GM23338 (cell line): ENCODE measurements at places on chromosomes 7 and 10.
A peak's percentile ranks its signal among the peaks of the same experiment; 100 is the strongest.

DNA sequence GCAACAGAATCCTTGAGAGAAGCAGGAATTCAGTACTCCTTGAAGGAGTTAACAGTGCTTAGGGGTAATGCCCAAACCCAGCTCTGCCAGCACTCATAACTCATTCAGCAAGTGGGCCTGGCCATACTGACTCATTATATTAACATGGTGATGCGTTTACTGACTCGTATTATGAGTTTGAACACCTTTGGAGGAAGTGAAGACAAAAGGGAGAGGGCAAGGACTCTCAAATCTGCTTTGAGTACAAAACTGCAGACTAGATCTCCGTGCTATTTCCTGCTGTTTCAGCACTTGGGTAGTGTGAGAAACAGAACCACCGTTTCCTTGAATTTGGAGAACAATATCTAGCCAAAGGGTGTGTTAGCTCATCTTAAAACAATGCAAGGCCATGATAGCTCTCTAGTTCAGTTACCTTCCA lies 30.8 kb downstream of the SLC16A9 start:
- H3K27me3 ChIP-seq: no peaks in the 10 kb centered on the region
- H3K36me3 ChIP-seq: no peaks in the 10 kb centered on the region
- H3K4me3 ChIP-seq: no peak overlapping the region
- DNase-seq: no peak
- no peak overlapping the region for H3K27ac ChIP-seq

- H3K4me3 ChIP-seq: no peak overlapping the region
- H3K27me3 ChIP-seq: no peaks in the 10 kb centered on the region
- DNase-seq: peak; percentile 84
Observed at GRCh38 chr7:16657656-16658279, 11.8 kb downstream of the BZW2 start.

- peaks cover 4% of the 10 kb centered on the region; the same call in 1 of the 2 replicates for H3K4me1 ChIP-seq
- H3K27me3 ChIP-seq: no peaks in the 10 kb centered on the region
- no peaks in the 10 kb centered on the region; the same call in 1 of the 2 replicates for H3K36me3 ChIP-seq
Observed at GRCh38 chr7:124276005-124276622, 243.2 kb upstream of the TMEM229A start.

GRCh38 chr7:34260279-34260678 lies 354.9 kb downstream of the BMPER start:
- no peaks in the 10 kb centered on the region for H3K27me3 ChIP-seq
- no peaks in the 10 kb centered on the region for H3K36me3 ChIP-seq
- H3K4me3 ChIP-seq: no peak overlapping the region

DNA sequence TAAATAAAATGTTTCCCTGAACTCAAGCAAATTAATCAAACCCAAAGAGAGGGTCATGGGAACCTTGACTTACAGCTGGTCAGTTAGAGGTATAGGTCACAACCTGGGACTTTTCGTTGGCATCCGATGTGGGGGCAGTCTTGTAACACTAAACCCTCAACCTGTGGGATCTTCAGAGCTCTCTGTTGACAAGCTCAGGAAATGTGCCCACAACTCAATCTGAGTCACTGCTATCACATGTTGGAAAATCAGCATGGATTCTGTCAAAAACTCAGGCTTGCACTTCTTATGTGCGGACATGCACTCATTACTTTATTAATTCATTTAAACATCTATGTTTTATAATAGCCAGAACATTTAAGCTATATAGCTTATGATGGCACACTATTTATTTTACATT lies 424.6 kb upstream of the SORCS1 start:
- no peaks in the 10 kb centered on the region for H3K27me3 ChIP-seq
- H3K36me3 ChIP-seq: 0 out of 2 replicates have a peak, but pooled peaks cover 4% of the 10 kb centered on the region

- 0 out of 2 replicates have a peak, but pooled peaks cover 4% of the 10 kb centered on the region for H3K4me1 ChIP-seq
- no peaks in the 10 kb centered on the region for H3K36me3 ChIP-seq
- peak overlapping the region; percentile 46 for H3K4me3 ChIP-seq
- no peak overlapping the region for H3K27ac ChIP-seq
- no peak for DNase-seq
Observed at GRCh38 chr7:39855325-39855674, 94.8 kb upstream of the CDK13 start.

GRCh38 chr7:99459087-99459486 lies 6.9 kb downstream of the ATP5MF start:
- H3K4me3 ChIP-seq: no peak overlapping the region
- H3K27ac ChIP-seq: no peak overlapping the region
- no peaks in the 10 kb centered on the region for H3K27me3 ChIP-seq
- peak; percentile 82 for DNase-seq

DNA sequence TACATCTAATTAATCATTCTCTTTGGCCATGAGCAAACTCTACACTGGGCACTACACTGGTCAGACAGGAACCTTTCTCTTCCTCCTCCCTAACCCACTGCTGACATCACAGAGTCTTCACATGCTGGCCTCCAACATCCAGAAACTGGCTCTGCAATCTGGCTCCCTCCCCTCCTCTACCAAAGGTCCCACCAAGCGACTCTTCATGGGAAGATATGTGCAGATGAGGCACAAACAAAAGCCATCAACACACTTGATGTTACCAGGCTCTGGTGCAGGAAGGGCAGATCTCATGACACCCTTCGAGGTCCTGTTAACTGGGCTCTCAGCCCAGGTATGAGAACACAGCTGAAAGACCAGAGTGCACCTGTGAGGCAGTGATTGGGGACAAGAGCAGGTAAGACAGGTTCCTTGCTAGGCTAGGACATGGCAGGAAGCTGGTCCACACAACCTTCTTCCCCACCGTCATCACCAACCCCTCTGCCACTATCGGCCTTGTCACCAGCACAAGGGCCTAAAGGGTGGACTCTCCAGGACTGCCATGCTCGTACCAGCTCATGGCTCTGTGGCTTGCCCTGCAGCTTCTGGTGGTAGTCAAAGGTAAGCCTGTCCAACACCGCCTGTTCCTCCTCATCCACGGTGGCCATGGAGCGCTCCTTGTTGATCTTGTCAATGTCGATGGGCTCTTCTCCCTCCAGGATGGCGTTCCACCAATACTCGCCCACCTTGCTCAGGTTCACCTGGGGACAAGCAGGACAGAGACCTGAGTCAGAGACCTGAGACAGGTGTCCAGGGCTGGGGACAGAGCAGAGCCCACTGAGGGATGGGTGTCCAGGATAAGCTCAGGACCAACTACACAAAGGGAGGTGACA lies 66.6 kb upstream of the CAMK2B start:
- H3K36me3 ChIP-seq: no peaks in the 10 kb centered on the region; the same call in 1 of the 2 replicates
- no peaks in the 10 kb centered on the region for H3K27me3 ChIP-seq

DNA sequence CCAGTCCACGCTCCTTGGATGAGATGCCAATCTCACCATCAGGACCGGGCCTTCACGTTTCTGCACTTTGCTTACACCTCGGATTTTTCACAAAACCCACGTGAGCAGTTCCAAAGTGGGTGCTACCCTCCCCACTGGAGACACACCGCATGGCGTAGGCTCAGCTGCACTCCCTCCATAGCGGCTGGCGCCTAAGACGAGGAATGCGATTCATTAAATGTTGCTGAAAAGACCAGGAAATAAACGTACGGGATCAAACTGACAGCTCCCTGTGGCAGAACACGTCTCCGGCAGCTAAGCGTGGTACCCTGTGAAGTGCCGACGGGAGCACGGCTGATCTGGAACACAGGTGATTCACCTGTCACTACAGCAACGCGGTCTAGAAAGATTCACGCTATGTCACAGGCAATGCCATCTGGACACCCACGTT lies 209.0 kb downstream of the DIP2C start:
- no peak overlapping the region for H3K27ac ChIP-seq
- no peak overlapping the region for H3K4me3 ChIP-seq
- no peak for DNase-seq
- H3K36me3 ChIP-seq: no peaks in the 10 kb centered on the region
- H3K4me1 ChIP-seq: no peaks in the 10 kb centered on the region

DNA sequence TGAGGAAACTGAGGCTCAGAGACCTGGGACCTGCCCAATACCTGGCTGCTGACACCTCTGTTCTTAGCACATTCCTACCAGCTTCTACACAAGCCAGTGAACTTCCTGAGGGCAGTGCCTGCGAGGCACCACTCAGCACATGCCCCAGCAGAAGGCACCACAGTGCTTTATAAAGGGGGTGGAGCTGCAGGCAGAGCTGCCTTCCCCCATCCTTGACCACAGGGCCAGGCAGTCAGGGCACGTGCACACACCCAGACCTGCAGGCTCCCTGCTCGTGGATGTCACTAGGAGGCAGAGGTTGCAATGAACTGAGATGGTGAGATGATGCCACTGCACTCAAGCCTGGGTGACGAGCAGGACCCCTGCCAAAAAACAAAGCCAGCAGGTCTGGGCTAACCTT lies 39.2 kb upstream of the TUBB8 start:
- no peaks in the 10 kb centered on the region for H3K4me1 ChIP-seq
- H3K4me3 ChIP-seq: no peak overlapping the region
- no peaks in the 10 kb centered on the region for H3K36me3 ChIP-seq
- no peak for DNase-seq
- no peak overlapping the region for H3K27ac ChIP-seq
- no peaks in the 10 kb centered on the region for H3K27me3 ChIP-seq

DNA sequence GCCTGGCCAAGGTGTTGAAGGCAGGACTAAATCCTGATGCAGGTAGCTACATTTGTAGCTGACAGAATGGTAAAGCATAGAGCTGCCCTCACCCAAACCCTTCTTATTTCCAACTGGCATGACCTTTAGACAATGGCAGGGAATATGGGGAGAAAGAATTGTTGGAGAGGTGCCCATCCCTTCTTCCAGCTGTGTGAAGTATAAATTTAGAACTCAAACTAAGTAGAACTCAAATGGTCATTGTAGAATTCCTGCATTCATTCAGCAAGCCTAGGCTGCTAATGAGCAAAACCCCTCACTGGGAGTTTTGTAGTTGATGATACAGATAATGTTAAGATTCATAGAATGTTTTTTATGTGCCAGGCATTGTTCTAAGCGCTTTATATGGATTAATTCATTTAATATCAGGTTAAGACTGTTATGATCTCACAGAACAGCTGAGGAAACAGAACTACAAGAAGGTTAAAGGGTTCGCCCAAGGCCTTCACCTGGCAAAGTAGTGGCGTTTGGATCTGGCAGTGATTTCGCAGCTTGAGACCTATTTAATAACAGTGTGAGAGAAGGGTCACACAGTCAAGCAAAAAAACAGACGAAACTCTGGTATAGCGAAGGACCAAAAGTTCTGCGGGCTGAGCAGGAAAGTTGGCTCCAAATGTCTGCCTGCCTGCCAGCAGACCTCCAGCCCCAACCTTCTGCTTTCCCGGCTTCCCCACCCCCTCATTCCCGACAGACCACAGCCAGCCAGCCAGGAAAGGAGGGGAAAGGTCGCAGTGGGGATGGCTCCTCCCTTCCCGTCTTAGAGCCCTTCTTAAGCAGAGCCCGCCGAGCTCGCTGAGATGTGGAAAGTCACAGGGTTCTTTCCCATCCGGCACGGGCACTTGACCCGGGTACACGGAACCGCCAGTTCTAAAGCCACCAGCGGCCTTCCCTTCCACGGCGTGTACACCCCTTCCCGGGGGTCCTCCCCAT lies 1.6 kb upstream of the HILPDA start:
- no peaks in the 10 kb centered on the region for H3K36me3 ChIP-seq
- DNase-seq: peak; percentile 91
- H3K4me1 ChIP-seq: peaks cover 38% of the 10 kb centered on the region
- H3K4me3 ChIP-seq: peak overlapping the region; percentile 99

DNA sequence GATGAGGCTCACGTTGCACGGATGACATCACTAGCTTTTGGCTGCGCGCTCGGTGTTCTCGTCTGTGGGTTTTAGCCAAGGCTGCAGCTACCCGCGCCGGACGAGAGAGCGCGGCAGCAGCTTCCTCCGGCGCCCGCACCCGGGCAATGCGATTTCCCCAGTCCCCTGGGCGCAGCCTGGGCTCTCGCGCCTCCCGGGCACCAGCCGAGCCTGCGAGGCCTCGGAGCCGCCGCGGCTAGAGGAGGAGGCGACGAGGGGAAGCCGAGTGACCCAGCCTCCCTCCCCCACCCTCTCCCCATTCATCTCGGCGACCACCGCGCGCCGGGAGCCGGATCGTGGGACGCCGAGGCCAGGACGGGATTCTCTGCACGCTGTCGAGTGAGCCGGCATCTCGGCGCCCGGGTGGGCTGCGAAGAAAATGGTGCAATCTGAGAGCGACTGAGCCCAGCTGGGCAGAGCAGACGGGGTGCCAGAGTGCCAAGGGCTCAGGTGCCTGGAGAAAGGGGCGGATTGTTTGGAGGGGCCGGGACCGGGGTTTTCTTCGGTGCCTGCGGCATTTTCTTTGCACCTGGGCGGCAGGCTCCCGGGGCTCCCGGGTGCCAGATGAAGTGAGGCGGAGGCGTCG lies 1.2 kb upstream of the TMEM178B start:
- H3K4me3 ChIP-seq: peak overlapping the region; percentile 90
- no peaks in the 10 kb centered on the region for H3K36me3 ChIP-seq
- no peak overlapping the region for H3K27ac ChIP-seq
- peak; percentile 70 for DNase-seq
- H3K27me3 ChIP-seq: peaks cover 37% of the 10 kb centered on the region
- H3K4me1 ChIP-seq: peaks cover 39% of the 10 kb centered on the region

- no peaks in the 10 kb centered on the region for H3K27me3 ChIP-seq
- H3K36me3 ChIP-seq: no peaks in the 10 kb centered on the region
- no peak overlapping the region for H3K4me3 ChIP-seq
- no peaks in the 10 kb centered on the region for H3K4me1 ChIP-seq
- DNase-seq: no peak
Observed at GRCh38 chr10:35778306-35778705, 136.2 kb upstream of the FZD8 start.

DNA sequence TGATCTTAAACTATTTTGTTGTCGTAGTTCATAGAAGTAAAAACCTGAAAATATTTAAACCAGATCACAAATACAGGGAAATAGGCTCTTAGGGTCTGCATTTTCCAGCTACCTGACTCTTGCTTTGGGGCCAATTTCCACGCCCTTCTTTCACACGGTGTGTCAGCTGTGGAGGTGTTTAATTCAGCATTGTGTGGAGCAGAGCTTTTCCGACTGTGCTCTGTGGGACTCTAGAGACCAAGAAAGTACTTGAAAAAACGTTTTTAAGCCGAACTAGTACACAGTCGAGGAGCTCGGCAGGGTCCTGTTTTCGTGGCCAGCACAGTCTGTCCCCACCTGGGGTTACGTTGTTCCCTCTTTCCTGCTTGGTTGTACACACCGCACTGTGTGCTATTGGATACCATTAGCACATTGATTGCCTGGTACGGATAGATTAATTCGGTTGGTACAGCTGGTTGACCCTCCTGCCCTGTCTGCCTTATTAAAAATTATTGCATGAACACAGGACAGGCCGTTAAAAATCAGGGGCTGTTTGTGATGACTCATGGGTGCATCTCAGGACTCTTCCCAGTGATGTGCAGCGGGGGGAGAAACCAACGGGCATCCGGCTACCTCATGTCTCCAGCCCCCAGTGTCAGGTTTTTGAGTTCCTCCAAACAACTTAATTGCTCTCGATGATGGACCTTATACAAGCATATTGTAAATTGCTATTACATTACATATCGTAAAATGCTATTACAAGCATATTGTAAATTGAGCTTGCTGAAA lies 80.7 kb upstream of the BTBD16 start:
- H3K36me3 ChIP-seq: no peaks in the 10 kb centered on the region; the same call in 1 of the 2 replicates
- DNase-seq: no peak
- no peak overlapping the region for H3K4me3 ChIP-seq
- H3K4me1 ChIP-seq: peaks cover 39% of the 10 kb centered on the region
